Stimulated activated memory B cell treated with anti-CD40 and anti-IgM and Interleukin-4, amounts not matched to agents 10 μg/mL and 1 μg/mL and 100 μg/mL, for 72 hours (primary cell): ENCODE measurements at places on chromosomes 5 and 9.

DNA sequence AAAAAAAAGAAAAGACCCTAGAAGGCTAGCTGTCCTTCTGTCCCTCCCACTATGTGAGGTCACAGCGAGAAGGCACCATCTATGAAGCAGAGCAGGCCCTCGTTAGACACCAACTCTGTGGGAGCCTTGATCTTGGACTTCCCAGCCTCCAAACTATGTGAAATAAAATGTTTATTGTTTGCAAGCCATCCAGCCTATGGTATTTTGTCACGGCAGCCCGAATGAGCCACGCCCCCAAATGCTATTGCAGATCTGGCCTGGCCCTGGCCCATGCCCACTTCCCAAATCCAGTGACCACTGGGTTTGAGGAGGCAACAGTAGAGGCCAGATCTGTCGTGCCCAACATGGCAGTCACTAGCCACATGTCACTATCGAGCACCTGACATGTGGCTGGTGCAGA is 10.8 kb downstream of the STK10 start:
- peaks cover 80% of the 10 kb centered on the region for H3K4me1 ChIP-seq
- H3K4me3 ChIP-seq, result no peak overlapping the region
- no peak for ATAC-seq
- H3K36me3 ChIP-seq, result peaks cover 25% of the 10 kb centered on the region
- H3K27me3 ChIP-seq, result no peaks in the 10 kb centered on the region
- peak overlapping the region; percentile 83 for H3K27ac ChIP-seq

DNA sequence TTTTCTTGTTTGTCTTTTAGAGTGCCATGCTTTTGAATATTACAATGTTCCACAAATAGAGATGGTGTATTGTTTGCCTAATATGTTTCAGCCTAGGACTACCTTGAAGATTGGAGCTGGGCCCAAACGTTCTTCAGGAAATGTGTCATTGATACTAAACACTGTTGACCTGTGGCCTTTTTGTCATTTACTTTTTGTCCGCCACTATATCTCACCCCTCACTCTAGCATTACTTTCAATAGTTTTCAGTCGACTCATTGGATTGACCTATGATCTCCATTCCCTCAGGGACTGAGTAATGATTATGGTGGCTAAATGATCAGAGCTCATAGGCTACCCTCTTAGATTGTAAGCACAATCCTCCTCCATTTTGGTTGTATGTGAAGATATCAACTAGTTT is 115.8 kb downstream of the NUDT12 start:
- no peak overlapping the region for H3K4me3 ChIP-seq
- peaks cover 8% of the 10 kb centered on the region for H3K4me1 ChIP-seq
- H3K27ac ChIP-seq, result no peak overlapping the region
- no peaks in the 10 kb centered on the region for H3K36me3 ChIP-seq

- H3K36me3 ChIP-seq, result no peaks in the 10 kb centered on the region
- no peak for ATAC-seq
- no peaks in the 10 kb centered on the region for H3K4me1 ChIP-seq
- peaks cover 19% of the 10 kb centered on the region for H3K27me3 ChIP-seq
Observed at GRCh38 chr5:55033568-55033967, 9.5 kb downstream of the GZMK start.

DNA sequence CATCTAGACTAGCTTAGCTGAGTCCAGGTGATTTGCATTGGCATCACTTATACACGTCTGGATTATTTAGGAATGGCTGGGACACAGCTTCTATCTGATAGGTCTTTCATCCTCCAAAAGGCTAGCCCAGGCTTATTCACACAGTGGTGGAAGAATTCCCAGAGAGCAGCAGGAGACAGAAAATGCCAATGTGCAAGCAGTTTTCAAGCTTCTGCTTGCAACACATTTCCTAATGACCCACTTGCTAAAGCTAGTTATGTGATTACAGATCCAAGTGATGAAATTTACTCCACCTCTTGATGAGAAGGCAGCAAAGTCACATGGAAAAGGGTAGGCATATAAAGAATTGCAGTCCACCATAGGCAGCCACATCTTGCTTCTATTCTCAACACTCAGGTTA is 44.2 kb upstream of the MAST4 start:
- no peaks in the 10 kb centered on the region for H3K27me3 ChIP-seq
- ATAC-seq, result no peak
- H3K4me3 ChIP-seq, result no peak overlapping the region
- H3K36me3 ChIP-seq, result peaks cover 6% of the 10 kb centered on the region
- no peak overlapping the region for H3K27ac ChIP-seq

GRCh38 chr9:81245254-81245956 is 443.9 kb downstream of the TLE1 start:
- H3K27me3 ChIP-seq, result no peaks in the 10 kb centered on the region
- ATAC-seq, result no peak
- H3K4me1 ChIP-seq, result no peaks in the 10 kb centered on the region
- H3K36me3 ChIP-seq, result no peaks in the 10 kb centered on the region

DNA sequence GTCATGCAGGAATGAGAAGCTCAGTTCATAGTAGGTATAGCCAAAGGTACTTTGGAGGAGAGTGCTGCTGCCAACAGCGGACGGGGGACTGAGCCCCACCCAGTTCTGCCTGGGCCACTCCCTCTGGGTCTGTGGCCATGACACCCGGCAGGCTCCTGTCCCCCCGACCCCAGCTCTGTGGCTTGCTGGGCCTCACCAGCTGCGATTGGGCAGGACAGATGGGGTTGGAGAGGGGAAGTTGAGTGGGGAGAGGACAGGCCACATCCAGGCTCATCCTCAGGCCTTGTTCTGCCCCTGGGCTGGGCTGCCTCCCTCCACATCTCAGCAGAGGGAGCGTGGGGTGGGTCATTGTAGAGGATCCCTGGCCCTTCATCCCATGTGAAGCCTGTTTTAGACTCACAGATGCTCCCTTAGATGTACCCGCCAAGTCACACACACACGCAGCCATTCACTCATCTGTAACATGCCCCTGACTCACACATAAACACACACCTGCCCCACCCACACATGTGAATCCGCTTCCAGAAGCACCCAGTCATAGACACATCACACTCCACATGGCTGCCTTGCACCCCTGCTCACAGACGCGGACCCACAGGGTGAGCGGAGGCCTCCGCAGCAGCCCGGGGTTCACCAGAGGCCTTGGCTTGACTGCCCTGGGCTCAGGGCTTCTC is 48.8 kb downstream of the NTNG2 start:
- no peaks in the 10 kb centered on the region for H3K36me3 ChIP-seq
- peak; percentile 22 for ATAC-seq
- H3K4me3 ChIP-seq, result no peak overlapping the region

GRCh38 chr9:135506327-135507103 is 6.0 kb downstream of the MRPS2 start:
- peaks cover 25% of the 10 kb centered on the region for H3K4me1 ChIP-seq
- H3K4me3 ChIP-seq, result no peak overlapping the region
- no peaks in the 10 kb centered on the region for H3K27me3 ChIP-seq
- peaks cover 39% of the 10 kb centered on the region for H3K36me3 ChIP-seq
- ATAC-seq, result no peak

GRCh38 chr5:165559645-165560044 is 2054.2 kb downstream of the MAT2B start:
- H3K4me1 ChIP-seq, result no peaks in the 10 kb centered on the region
- no peak overlapping the region for H3K27ac ChIP-seq
- no peaks in the 10 kb centered on the region for H3K27me3 ChIP-seq
- H3K4me3 ChIP-seq, result no peak overlapping the region

DNA sequence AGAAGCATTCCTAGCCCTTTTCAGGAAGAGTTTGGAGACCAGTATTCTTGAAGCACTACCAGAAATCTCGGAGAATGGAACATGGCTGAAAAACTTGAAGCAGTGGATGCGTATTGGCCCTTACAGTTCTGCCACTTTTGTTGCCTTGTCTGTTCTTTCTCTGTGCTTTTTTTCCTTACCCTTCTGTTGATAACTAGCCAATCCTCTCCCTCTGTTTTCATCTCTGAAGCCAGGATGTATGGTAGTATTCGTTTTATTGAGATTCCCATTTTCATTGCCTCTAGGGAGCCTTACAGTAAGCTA is 564 bp upstream of the CCNH start:
- H3K36me3 ChIP-seq, result peaks cover 24% of the 10 kb centered on the region
- ATAC-seq, result no peak
- H3K27me3 ChIP-seq, result no peaks in the 10 kb centered on the region
- H3K27ac ChIP-seq, result peak overlapping the region; percentile 95

DNA sequence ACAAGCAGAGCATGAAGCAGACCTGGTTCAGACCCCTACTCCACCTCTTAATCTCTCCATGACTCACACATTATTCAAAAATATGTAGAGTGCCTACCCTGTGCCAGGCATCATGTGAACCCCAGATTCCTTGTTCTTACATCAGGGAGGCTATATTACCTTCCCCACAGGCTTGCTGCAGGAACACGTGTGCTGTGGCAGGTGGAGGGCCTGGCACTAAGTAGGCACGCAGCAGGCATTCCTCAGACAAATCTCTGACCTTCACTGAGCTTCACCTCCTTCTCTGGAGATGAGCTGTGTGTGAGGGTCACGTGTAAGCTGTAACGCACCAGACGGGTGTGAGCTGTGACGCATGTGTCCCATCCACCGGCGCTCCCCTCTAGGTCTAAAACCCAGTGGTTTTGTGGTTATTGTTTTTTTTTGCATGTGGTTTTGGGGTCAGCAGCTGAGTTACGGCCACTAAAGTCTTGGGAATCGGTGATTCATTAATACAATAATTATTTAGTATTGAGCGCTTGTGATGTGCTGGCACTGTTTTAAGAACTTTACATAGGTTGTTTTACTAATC is 30.3 kb downstream of the ANGPTL2 start:
- no peak for ATAC-seq
- no peaks in the 10 kb centered on the region for H3K27me3 ChIP-seq
- H3K36me3 ChIP-seq, result peaks cover 22% of the 10 kb centered on the region
- H3K27ac ChIP-seq, result no peak overlapping the region
- H3K4me1 ChIP-seq, result no peaks in the 10 kb centered on the region
- H3K4me3 ChIP-seq, result no peak overlapping the region

GRCh38 chr9:132641216-132641615 is 28.6 kb downstream of the DDX31 start:
- no peak for ATAC-seq
- no peak overlapping the region for H3K4me3 ChIP-seq
- peaks cover 78% of the 10 kb centered on the region for H3K36me3 ChIP-seq
- H3K4me1 ChIP-seq, result no peaks in the 10 kb centered on the region
- no peaks in the 10 kb centered on the region for H3K27me3 ChIP-seq

- H3K36me3 ChIP-seq, result no peaks in the 10 kb centered on the region
- H3K27ac ChIP-seq, result no peak overlapping the region
- no peak for ATAC-seq
- peaks cover 17% of the 10 kb centered on the region for H3K4me1 ChIP-seq
Observed at GRCh38 chr5:125190232-125191087, 444.0 kb upstream of the ZNF608 start.

GRCh38 chr9:123807251-123807650 is 122.7 kb downstream of the DENND1A start:
- no peak overlapping the region for H3K27ac ChIP-seq
- no peaks in the 10 kb centered on the region for H3K4me1 ChIP-seq
- no peak overlapping the region for H3K4me3 ChIP-seq

DNA sequence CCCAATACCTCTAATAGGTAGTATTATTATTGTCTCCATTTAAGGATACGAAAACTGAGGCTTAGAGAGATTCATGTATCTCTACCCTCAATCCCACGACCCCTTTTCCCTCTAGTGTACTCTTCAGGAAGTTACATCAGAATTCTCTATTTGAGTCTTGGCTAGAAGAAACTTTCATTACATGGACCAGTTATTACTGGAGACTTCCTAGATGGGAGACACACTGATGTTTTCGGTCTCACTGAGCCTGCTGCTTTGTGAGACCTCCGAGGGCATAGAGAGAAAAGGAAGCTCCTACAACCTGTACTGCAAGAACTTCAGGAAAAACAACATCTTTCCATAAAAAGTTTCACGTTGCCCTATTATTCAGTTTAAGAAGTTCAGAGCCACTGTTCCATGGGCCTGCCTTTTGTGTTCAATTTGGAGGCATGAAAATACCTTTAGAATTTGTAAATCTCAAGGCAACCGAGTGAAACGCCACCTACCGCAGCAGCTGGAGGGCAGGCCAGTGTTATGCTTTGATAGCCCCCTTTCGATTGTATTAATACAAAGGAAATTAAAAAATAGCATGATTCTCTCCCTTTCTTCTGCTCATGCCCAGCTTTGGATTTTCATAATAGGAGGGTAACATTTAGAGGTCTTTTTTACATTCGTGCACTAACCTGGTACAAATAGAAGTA is 223.3 kb downstream of the EBF1 start:
- H3K4me3 ChIP-seq, result peak overlapping the region; percentile 52
- no peak for ATAC-seq
- H3K27me3 ChIP-seq, result no peaks in the 10 kb centered on the region
- peaks cover 100% of the 10 kb centered on the region for H3K4me1 ChIP-seq

DNA sequence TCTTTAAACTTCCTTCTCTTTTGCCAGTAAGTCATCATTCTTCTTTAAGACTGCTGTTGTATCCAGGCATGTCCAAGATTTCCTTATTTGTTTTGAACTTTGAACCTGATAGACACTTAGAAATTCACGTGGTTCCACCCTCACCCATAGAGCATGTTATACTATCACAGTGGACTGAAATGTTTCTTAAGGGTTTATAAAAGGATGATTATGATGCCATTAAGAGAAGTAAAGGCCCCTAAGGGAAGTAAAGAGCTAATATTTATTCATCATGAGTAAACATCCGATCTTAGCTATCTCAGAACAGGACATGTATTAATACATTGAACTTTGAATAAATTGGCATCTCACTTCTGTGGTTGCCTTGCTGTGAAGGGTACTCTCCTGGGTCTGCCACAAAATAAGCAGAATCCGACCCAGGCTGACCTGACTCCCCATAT is 49.8 kb downstream of the PRKACG start:
- peaks cover 13% of the 10 kb centered on the region for H3K4me1 ChIP-seq
- H3K27ac ChIP-seq, result no peak overlapping the region
- H3K36me3 ChIP-seq, result peaks cover 57% of the 10 kb centered on the region

GRCh38 chr9:4116071-4116581 is 183.7 kb downstream of the GLIS3 start:
- H3K36me3 ChIP-seq, result no peaks in the 10 kb centered on the region
- no peak overlapping the region for H3K4me3 ChIP-seq
- H3K4me1 ChIP-seq, result no peaks in the 10 kb centered on the region

- peaks cover 47% of the 10 kb centered on the region for H3K4me1 ChIP-seq
- H3K27ac ChIP-seq, result peak overlapping the region; percentile 81
- H3K4me3 ChIP-seq, result peak overlapping the region; percentile 81
Observed at GRCh38 chr5:122844910-122845228, 544 bp upstream of the SNX24 start.

DNA sequence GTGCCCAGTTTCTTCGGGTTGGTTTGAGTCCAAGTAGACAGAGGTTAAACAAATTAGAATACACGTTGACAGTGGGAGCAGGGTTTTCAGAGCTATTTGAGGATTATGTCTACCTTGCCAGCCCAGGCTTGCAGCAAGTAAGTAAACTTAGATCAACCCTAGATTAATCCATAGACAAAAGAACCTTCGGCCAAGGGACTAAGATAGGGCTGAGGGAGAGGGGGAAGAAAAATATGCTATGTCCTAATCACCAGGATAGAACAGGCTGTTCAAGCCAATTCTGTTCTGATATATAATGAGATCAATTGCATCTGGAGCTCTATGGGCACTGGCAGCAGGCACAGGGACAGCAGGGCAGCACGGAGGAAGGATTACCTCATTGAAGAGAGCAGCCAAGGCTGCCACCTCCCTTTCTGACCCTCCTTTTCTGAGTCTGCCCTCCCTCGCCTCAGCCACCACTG is 377.7 kb downstream of the PIK3R1 start:
- H3K4me1 ChIP-seq, result no peaks in the 10 kb centered on the region
- no peaks in the 10 kb centered on the region for H3K27me3 ChIP-seq
- no peak overlapping the region for H3K4me3 ChIP-seq
- H3K36me3 ChIP-seq, result no peaks in the 10 kb centered on the region

- no peak overlapping the region for H3K4me3 ChIP-seq
- ATAC-seq, result no peak
- no peak overlapping the region for H3K27ac ChIP-seq
- H3K27me3 ChIP-seq, result no peaks in the 10 kb centered on the region
- H3K4me1 ChIP-seq, result peaks cover 61% of the 10 kb centered on the region
Observed at GRCh38 chr5:75465480-75465879, 45.9 kb downstream of the CERT1 start.
